ENCODE measurements at places on chromosomes 6 and 20.

DNA sequence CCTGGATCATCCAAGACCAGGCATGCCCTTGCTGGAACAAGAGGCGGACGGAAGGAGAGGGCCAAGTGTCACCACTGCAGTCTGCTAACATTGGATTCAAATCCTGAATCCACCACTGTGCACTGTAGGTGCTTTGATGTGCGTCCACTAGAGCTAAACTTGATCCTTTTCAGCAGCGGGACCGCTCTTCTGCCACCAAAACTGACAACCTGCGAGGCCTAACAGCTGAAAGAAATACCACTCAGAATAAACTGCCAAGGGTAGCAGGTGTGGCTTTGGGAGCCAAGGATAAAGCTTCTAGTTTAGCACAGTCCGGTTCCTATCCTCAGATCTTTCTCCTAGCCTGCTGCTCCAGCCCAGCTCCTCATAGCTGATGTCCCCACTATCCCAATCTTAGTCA lies 108.0 kb downstream of the ATXN1 start:
- DNase-seq, result no peak

DNA sequence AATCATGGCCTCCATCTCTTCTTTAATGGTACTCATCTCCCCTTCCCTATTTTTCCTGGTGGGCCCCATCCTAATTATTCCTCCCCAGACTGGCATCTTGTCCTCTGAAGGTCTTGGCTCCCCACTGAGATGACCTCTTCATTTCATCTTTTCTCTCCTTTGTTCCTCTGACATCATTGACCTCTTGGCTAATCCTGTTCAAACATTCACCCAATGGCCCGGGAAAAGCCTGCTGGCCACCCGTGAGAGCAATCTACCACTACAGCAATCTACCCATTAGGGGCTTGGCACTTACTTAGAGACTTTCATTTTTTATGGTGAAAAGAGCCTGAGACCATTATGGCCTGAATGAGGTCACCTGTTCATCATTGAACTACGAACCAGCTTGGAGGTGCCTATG lies 130.8 kb downstream of the DNAH8 start:
- no peak for DNase-seq

- DNase-seq, result no peak
These were observed 119.9 kb downstream of the FOXA2 start for GRCh38 chr20:22464312-22465003.

DNA sequence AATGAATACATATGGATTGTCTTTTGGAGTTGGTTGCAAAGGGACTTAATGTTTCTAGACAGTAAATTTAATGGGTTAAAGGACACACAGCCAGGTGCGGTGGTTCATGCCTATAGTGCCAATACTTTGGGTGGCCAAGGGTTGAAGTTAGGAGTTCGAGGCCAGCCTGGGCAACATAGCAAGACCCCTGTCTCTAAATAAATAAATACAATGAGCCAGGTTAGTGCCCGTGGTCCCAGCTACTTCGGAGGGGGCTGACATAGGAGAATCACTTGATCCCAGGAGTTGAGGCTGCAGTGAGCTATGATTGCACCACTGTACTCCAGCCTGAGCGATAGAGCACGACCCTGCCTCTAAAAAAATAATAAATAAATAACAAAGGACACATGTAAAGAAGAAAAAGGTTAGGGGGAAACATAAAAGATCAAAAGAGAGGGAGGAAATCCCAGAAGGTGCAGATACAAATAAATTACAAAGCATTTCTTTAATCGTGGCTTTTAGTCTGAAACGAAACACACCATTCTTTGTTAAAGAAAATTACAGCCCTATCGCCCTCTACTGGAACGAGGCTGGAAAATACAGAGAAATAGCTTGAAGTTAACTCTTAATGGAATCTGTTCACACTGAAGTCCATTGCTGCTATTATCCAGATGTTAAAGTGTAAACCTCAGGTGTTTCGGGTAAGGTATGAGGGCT lies 42.6 kb upstream of the SCML4 start:
- no peak for DNase-seq

DNA sequence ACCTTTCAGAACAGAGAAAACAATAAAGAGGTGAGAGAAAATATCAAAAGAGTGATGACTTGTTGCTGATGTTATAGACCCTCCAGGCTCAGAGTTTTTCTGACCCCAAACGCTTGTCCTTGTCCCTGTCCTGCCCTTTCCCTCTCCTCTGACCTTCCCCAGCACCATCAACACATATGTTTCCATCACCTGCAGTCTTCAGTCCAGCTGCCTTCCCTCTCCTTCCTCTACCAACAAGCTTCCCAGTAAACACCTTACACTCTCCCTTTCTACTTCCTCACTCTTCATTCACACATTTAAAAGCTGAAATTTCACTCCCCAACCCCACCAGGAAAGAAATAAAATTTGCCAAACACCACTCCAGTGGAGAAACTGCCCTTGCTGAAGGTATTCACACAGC lies 25.4 kb upstream of the AFDN start:
- no peak for DNase-seq

- no peak for DNase-seq
These were observed 61.4 kb downstream of the PDSS2 start for GRCh38 chr6:107398001-107398400.

DNA sequence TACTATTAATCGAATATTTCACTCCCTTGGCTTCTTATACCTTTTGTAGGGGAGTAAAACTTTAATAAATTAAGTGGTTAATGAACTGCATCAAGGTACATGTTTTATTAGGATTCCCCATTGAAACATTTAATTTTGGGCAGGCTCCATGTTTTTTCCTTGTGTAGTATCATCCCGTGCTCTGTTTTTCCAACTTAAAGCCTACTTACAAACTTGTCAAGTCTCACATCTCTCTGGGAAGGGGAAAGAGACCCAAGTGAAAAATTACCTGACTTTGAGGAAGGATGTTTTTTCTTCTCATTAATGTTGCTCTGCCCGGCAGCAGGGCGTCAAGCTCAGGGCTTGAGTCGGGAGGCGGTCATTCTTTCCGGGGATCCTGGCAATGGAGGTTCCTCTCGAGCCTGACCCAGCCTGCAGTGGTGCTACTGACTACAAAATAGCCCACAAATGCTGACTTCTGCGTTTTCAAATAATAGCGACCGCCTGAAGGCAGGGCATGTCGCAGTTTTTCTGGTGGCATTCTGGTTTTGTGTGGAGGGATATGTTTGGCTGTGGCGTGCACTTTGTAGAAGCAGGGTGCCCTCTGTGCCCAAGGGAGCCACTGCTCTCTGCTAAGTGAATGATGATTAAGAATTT lies 2.4 kb downstream of the DSP start:
- DNase-seq, result no peak

- DNase-seq, result no peak
These were observed 89.1 kb upstream of the CLDN20 start for GRCh38 chr6:155174576-155175211.

GRCh38 chr6:4822476-4822875 lies 46.3 kb downstream of the CDYL start:
- no peak for DNase-seq

- no peak for DNase-seq
These were observed 575.3 kb downstream of the RNF144B start for GRCh38 chr6:18962361-18962905.

DNA sequence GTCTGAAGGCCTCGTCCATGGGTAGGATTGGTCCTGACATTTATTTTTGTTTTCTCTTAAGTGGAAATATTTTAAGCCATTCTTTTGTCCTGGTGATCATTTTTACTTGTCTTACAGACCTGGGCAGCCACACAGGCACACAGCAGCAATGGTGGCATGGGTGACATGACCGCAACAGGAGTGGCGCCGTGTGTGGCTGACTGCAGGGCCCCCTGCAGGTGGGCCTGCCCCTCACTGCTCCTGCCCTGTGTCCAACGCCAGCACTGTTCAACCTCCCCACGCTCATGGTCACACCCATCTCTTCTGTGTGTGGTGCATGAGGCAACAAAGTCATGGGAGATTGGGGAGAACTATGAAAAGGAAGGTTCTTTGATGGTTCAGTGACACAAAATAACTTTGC lies 151.9 kb downstream of the MYLK4 start:
- no peak for DNase-seq

GRCh38 chr6:160996131-160996601 lies 4.6 kb downstream of the MAP3K4 start:
- DNase-seq, result no peak

- no peak for DNase-seq
These were observed 12.2 kb upstream of the HBS1L start for GRCh38 chr6:135066806-135067205.

DNA sequence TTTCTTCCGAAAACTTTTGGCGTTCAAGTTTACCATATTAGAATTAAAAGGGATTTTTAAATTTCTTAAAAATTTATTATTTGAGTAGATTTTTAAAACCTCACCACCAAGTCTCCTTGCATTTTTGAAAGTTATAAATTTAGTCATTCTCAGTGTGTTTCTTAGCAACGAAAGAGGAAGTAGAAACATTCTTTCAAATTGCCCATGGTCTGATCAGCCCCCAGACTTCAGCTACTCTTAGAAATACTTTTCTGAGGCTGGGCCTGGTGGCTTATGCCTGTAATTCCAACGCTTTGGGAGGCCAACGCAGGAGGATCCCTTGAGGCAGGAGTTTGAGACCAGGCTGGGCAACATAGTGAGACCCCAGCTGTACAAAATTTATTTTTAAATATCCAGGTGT lies 15.1 kb upstream of the RTF2 start:
- no peak for DNase-seq

DNA sequence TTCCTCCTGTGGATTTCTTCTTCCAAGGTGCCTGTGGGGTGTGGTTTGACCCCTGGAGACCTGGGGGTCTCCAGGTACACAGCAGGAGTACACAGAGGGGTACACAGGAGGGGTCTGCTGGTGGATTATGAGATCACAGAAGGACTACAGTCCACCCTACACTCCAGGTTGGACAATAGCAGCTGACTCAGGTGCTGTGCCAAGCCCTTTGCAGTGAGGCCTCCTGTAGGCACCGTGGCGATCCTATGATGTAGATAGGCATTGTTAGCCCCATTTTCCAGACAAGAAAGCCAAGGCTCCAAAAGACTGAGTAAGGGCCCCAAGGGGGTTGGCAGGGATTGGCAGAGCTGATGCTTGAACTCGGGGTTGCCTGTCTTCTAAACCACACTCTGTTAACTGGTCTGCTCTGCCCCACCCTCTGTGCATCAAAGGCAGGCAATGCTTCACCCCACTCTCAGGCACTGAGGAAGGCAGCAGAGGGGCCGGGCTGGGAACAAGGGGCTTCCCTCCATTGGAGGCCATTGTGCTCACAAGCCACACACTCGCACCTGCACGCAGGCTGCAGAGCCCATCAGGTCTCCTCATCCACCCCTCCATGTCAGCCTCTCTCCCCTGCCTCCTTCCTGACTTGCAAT lies 77.5 kb upstream of the SIRPA start:
- DNase-seq, result no peak

DNA sequence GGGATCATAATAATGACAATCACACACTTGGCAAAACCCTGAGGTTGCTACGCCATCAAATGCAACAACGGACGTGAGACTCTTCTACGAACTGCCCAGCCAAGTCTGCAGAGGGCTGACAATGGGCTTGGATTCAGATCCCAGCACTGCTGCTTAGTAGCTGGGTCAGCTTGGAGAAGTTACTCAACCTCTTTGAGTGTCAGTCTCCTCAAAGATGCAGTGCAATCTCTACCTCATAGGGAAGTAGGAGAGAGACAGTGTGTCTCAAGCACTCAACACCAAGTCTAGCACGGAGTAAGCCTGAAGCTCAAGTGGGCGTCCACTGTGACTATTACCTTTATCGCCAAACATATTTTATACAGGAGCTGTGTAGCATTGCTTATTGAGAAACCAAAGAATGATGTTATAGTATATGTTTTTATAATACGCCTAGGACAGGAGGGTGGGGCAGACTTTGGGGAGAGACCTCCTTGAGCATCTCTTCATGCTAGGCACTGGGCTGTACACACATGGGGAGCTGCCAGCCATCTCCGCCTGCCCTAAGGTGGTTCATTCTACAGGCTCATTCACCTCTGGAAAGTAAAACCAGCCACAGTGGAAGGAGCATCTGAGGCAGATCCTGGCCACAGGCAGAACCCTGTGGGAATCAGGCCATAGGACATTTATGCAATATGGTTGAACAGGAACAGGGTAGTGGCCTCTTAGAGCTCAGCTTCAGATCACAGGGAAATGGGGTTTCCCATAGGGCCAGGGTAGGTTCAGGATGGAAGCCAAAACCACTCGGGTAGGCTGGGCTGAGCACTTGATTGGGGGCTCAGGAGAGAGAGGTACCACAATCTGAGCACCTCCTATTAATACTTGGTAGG lies 160.2 kb downstream of the MRPL14 start:
- no peak for DNase-seq

DNA sequence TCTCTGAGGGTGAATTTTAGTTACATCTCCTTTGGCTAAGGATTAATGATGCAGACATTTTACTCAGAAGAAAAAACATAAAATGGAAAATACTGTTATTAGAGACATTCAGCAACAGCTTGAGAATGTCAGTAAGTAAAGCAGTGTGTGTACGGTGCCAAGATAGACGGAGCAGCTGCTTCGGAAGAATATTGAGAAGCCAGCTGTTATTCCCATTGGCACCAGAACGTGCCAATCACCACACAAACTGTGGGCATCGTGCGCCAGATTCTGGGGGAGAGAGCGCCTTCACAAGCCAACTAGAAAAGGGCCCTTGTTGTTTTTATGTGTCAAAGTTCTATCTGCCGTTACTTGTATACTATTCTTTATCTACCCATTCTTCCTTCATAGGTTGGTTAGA lies 163.4 kb downstream of the MTFR2 start:
- DNase-seq, result no peak

DNA sequence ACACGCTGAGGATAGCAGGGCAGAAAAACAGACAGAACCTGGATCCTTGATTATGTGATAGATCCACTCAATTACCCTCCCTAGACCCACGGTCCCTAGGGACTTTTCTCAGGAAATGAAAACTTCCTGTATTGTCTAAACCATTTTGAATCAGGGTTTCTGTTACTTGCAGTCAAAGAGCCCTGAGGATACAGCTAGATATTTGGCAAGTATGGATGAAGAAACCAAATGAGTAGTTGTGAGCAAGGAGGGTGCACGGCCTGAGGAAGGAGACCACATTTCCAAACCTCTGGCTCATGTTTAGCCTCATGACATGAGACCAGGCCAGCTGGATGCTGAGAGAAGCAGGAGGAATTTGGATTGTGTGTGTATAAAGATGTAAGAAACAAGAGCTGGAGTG lies 91.6 kb downstream of the MRPL14 start:
- DNase-seq, result no peak

DNA sequence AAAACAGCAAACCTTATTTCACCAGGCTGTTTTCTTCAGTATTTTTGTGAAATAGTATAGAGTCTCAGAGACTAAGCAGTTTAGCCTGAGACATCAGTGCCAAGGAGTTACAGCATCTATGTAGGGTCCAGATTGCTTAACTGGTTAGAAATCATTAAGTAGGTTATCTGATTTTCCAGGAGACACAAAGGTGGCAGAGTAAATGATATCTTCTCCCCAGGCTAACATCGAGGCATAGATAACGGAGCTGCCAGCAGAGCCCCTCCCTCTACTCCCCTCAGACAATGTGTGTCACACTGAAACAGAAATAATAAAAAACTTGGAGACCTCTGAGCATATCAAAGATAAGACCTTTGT lies 473.0 kb upstream of the CITED2 start:
- no peak for DNase-seq

- no peak for DNase-seq
These were observed 379.9 kb upstream of the EPHA7 start for GRCh38 chr6:93799226-93799625.

Measured in activated CD8-positive, alpha-beta memory T cell treated with anti-CD3 and anti-CD28 coated beads for 48 hours (primary cell).